ENCODE measurements at places on chromosomes 2 and 18.

DNA sequence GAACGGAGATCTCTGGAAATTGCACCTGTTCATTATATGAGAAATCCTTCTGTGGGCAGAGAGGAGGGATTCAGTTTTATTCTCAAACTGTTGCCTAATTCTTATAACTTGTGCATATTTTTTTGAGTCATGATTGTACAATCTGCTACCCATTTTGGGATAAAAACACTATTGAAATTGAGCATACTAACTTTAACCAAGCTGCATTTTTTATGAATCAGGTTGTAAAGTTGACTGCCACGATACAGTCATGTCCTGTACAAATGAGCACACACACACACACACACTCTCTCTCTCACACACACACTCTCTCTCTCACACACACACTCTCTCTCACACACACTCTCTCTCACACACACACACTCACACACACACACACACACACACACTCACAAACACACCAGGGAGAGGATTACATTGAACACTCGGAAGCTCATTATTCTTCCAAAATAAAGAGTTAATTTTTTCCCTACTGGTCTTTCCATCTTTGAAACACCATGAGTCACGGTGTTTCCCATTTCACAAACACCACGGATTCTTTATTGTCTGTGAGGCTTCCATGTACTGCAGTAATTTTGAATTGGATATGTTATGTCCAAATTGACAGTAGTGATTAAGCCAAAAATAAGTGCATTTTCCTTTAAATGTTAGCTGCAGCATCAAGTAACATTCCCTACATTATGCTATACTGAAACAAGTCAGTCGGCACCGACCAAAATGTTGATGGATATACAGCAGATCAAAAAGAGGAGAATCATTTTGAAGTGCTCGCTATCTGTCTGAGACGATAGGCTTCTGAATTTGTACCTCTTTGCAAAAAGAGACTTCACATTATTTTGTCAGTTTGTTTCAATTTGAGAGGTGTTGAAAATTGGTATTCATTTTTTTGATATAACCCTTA lies 216.9 kb downstream of the ARHGAP15 start:
- DNase-seq: peak; percentile 53

DNA sequence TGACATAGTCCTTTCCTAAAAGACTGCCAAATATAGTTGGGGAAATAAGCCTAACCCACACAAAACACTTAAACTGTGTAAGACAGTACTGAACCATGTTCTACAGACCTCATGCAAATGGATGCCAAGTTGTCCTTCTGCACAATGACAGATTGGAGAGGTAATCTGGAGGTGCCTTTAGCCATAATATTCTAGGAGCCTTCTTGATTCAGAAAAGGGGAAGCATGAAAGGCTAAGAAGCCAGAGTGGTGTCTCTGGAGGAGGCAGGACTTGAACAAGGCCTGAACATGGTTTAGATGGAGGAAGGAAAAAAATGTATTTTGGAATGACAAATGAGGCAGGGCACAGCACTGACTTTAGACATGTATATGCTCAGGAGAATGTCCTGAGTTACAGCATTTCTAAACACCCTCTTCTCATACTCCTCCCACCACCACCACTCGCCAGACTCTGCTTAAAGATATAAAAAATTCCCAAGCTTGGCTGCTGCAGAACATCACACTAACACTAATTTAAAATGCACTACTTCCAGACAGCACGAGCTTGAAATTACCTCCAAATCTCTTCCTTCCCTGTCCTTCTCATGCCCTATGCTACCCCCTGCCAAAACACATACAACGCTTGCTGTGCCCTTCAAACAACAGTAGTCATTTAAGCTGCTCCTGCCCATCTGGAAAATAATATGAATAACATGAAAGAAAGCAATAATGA lies 110.4 kb downstream of the ANKRD44 start:
- no peak for DNase-seq

GRCh38 chr18:48946329-48946835 lies 4.4 kb downstream of the SMAD7 start:
- no peak for DNase-seq

GRCh38 chr2:227539465-227539956 lies 59.2 kb upstream of the SCYGR2 start:
- no peak for DNase-seq

- DNase-seq: no peak
These were observed 36.0 kb downstream of the SERTAD2 start for GRCh38 chr2:64617631-64618151.

DNA sequence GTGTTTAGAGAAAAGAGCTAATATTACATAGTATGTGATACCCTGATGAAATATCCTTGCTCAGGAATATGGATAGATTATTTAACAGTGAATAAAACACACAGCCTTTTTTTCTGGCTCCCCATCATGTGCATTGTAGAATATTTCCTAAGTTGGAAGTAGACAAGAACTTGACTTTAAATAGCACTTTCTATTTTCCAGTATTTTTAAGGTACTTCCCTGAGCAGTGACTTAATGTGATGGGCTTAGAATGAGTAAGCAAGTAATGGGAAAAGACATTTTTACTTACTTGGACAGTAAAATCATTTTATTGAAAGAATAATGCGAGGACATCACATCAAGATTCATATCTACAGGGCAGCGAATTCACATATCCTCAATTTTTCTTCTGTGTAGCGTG lies 176.7 kb upstream of the SLC8A1 start:
- DNase-seq: no peak

DNA sequence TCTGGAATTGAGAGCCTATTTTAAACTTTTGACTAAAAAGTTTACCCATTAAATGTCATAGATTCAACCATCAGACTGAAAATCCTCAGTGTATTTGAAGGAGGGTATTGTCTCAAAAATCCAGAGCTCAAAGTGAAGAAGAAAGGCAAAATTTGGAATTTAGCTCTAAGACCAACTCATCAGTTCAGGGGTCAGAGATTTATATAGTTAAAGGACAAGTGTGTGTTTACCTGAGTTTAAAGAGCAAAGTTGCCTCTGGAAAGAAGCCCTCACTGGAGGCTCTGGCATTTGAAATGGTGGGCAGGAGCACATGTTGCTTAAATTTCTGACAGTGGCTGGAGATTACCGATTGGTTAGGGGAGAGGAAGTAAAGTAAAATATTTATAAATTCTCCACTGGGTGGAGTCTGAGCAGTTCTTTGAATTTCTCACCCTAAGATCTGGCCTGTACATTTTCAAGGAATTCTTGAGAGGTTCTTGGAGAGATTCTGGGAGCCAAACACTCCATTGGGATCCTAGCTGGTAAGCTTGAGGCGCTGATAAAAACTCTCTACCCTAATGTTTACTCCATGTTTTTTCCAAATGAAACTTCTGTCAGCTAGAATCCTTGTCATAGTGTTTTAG lies at the start of gene KYNU:
Gene KYNU (plus strand): TSS at position 449 of the 623 bp plus-strand sequence. CDS start 7,704 bp downstream, outside the sequence.
- DNase-seq: no peak

DNA sequence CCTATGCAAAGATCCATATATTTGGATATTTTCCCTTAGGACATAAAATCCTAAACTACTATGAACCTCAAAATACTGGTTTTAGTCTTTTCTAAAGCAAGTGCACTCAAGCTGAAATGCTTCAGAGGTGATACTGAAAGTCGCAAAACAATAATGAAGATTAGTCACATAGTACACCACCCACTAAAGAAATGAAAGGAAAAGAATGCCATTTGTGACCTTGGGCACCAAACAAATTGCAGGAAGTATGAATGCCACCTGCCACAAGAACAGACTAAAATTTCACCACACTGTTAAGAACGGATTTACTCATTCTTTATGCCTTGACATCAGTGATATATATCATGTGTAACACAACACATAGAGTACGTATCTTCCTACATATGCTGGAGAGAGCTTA lies 161.5 kb downstream of the ZNF521 start:
- DNase-seq: no peak

DNA sequence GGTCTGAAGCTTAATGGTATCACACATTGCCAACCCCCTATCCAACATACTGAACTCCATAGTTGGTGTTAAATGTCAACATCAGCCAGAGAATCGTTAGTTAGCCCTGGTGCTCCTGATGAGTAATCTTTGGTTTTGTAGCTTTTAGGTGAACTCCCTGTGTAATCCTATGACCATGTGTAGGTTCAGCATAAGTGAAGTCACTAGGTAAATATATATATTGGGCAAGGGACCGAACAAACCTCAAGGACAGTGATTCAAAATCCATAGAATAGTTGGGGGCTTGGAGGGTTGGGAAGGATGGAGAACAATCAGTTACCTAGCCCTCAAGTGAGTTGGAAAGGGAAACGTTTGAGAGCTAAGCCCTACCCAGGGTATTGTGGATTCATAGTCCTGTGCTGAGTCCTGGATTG lies 16.0 kb upstream of the AP1S3 start:
- no peak for DNase-seq

DNA sequence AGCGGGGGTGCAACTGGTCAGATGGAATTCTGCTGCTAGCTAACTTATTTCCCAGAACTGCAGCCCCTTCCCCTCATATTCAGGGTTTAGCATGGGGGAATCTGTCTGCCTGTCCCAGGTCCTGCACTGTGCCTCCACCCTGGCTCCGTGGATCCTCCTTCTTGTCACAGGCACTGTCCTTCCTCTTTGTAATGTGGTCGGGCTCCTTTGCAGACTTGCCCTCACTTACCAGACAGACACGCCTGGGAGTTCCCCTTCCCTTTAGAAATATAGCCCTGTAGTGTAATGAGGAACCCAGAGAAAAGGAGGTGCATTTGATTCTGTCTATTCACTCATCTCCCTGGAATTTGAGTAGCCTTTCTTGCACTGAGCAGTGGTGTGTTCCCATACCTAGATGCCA lies 108.7 kb downstream of the TRIM43 start:
- no peak for DNase-seq

DNA sequence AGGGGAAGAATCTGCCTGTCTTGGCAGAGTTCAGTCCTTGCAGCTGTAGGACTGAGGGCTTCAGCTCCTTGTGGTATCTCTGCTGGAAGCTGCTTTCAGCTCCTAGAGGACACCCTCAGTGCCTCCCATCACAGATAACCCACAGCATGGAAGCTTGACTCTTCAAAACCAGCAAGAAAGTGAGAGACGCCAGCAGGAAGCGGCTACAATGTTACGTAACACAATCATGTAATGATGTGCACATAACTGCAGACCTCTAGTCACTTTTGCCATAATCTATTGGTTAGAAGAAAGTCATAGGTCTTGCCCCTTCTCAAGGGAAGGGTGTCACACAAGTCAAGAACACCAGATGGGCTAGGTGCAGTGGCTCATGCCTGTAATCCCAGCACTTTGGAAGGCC lies 69.1 kb upstream of the AFF3 start:
- DNase-seq: no peak

DNA sequence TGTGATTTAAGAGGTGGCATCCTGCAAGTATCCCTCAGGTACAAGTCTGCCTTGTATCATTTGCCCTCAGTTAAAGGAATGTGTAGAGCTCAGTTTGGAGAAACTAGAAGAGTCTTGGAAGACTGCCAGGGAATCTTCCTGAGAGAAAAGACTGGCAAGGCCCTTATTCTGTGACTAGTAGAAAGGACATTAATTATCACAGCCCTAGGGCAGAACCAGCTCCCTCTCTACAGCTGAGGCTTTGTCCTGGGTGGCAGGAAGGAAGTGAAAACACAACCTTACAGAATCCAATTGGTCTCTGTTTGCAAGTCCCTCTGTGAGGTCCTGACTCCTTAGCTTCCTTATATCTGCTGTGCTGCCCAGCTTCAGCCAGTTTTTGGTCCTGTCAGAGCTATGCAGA lies 385.9 kb upstream of the CYRIA start:
- DNase-seq: no peak

GRCh38 chr2:163897799-163898198 lies 162.0 kb upstream of the FIGN start:
- no peak for DNase-seq

- DNase-seq: no peak
These were observed 150.9 kb downstream of the EHBP1 start for GRCh38 chr2:62856228-62857040.

GRCh38 chr2:200705305-200706041 lies 106.2 kb upstream of the BZW1 start:
- DNase-seq: no peak

DNA sequence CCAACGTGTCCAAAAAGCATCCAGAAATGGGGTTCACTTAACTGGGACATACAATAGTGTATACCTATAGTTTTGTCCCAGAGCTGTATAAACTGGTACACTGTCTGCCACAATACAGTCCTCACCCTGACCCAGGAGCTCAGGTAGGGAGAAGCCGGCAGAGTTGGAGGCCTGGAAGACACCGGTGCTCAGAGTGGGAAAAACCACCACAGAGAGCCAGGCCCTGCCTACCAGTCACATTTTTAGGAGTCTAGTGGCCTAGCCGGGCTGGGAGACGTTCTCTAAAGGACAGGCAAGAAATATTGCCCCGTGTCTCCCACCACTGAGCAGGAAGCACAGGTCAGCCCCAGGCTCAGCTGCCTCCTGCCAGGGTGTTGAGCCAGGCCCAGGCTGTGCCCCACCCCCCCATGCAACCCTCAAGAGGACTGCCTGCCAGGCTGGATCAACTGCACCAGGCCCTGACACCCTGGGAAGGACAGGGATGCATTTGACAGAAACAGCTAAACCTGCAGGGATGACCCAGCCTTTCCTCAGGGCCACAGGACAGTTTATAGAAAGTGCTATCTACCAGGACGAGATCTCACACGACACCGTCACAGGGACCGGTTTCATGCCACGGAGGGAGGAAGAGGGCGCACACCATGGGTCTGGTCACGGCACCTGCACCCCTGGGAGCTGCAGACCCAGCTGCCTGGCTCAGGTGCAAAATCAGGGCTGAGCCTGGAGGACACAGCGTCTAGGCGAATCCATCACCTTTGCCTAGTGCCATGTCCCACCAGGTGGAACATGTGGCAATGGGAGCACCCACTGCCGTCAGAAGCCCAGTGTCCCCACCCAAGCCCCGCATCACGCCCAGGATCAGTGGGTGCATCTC lies 89.9 kb downstream of the TMEM18 start:
- DNase-seq: no peak

DNA sequence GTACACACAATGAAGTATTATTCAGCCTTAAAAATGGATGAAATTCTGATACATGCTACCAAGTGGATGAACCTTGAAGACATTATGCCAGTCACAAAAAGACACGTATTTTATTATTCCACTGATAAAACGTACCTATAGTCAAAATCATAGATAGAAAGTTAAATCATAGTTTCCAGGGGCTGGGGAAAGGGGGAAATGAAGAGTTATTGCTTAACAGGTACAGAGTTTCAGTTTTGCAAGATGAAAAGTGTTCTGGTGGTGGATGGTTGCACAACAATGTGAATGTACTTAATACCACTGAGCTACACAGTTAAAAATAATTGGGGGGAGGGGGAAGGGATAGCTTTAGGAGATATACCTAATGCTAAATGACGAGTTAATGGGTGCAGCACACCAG lies 279.0 kb upstream of the STON1 start:
- DNase-seq: no peak

- no peak for DNase-seq
These were observed 12.0 kb upstream of the DES start for GRCh38 chr2:219405958-219406860.

DNA sequence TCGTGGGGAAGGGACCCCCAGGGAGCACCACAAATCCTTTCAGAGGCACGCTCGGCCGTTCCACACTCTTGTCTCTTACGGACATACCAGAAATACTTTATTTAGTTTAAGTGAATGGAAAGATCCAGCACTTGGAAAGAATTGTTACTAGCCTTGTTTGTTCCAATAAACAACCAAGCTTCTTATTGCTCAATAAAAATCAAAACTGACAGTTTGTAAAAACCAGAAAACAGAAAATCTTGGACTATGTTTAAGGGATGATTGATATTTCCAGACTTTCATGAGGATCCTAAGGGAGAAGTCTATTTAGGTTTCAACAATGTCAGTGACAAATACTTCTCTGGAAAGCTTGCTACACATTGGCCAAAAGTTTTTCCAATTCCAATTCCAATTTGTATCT lies 31.6 kb upstream of the CCBE1 start:
- DNase-seq: no peak

All from NCI-H1694 treated with DMSO at 0.1 percent for 48 hours (cell line).